ENCODE measurements at places on chromosomes 12 and 14.

DNA sequence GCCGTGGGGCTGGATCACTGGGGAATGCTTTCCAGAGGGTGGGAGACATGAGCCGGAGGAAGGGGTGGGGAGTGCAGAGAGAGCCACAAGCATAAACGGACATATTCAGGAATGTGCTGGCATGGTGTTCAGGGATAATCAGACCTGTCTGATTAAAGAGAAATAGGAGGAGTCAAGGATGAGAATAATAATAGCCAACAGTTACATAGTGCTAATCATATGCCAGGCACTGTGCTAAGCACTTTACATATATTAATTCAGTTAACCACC, 43.7 kb downstream of the LTBP2 start:
- no peak for DNase-seq

- DNase-seq = no peak
Measured at GRCh38 chr12:100448656-100449055, 25.0 kb upstream of the NR1H4 start.

DNA sequence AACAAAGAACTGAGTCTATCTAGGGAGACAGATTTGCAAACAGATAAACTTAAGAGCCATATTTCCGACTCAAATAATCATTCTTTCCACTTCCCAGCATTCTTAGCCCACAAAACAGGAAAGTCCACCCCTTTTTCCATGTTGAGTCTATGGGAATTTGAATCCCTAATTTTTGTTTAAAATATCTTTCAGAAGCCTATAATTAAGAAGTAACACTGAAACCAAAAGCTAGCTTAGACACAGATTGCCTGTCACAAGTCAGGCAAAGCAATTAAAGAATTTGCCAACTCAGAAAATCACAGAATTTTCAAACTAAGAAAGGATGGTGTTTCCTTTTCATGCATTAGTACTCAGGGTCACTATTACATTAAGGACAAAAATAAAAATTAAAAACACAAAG, 17.0 kb downstream of the ATP2B1 start:
- no peak for DNase-seq

GRCh38 chr14:54189748-54190354, 207.0 kb upstream of the CDKN3 start:
- DNase-seq = no peak

DNA sequence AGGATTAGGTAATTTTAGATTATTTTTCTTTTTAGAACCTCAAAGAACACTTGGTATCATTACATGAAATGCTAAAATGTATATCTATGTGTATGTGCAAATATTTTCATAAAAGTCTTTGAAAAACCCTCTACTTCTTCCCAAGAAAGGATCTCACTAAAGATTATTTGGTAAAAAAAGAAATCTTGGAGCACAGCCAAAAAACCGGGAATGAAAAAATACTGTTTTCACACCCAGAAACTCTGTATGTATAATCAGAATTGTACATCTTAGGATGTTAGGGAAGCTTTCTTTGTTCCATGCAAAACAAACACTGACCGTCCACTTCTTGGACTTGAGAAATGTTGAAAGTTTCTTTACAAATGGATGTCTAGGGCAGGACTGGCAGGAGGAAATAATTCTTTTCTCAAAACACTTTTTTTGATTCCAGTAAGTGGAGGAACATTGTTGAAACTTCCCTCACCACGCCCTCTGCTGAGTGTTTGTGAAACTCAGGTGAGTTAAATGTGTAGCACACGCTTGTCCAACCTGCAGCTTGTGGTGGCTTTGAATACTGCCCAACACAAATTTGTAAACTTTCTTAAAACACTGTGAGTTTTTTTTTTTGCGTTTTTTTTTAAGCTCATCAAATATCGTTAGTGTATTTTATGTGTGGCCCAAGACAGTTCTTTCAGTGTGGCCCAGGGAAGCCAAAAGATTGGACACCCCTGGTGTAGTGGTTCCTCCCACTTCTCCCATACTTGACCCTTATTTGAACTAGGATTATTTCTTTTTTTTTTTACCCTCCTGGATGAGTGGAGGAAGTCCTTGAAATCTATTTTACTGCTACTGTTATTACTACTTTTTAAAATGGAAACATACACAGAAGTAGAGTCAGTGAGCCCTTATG, 26.6 kb downstream of the FBXO34 start:
- DNase-seq = no peak

GRCh38 chr14:102026934-102027333, 59.9 kb downstream of the HSP90AA1 start:
- no peak for DNase-seq

- DNase-seq = no peak
Measured at GRCh38 chr14:105015242-105015641, 5.6 kb downstream of the CDCA4 start.

DNA sequence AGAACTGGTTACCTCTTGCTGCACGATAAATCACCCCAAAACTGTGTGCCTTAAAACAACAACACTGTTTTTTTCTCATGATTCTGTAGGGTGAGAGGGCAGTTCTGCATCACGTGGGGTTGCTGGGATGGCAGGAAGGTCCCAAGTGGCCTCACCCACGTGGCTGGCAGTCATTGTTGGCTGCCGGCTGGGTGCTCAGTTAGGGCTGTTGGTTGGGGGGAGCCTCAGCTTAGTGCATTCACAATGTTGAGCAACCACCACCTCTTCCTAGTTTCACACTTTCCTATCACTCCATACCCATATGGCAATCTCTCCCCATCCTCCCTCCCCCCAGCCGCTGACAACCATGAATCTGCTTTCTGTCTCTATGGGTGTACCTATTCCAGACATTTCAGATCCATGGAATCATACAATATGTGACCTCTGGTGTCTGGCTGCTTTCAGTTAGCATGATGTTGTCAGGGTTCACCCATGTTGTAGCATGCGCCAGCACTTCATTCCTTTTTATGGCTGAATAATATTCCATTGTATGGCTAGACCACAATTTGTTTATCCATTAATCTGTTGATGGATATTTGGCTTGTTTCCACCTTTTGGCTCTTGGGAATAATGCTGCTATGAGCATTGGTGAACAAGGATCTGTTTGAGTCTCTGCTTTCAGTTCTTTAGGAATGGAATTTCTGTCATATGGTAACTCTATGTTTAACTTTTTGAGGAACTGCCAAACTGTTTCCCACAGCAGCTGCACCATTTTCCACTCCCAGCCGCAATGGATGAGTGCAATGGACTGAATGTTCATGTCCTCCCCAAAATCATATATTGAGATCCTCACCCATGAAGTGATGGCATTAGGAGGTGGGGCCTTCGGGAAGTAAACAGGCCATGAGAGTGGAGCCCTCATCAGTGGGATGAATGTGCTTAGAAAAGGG, 11.2 kb upstream of the POP5 start:
- no peak for DNase-seq

- DNase-seq = no peak
Measured at GRCh38 chr14:24262821-24263733, at the start of gene TGM1. Gene TGM1 (minus strand): TSS chr14:24263177. CDS start chr14:24262352, 825 bp downstream.

GRCh38 chr14:65976761-65977404, 509.3 kb upstream of the CCDC196 start:
- no peak for DNase-seq

DNA sequence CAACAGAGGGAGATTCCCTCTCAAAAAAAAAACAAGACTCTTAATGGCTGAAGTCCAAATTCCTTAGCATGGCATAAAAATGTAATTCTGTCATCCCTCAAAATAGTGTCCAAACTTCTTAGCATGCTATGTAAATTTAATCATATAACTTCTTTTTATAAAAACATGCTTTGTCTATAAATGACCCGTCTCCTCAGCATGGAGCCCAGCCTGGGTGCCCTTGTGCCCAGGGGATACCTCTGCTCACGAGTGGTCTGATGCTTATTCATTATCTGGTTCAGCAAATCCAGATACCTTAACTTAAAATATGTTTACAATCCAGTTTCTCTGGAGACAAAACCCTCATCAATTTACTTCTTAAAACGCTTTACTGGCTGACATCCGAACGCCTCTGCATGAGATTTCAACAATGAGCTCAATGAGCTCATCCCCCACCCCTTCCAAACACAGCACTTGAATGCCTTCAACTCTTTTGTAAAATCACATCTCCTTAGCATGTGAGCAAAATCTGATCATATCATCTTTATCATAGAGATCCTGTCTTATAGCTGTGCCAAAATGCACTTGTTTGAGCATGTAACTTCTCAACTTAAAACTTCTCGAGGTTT, 15.7 kb downstream of the RTL1 start:
- no peak for DNase-seq

GRCh38 chr12:104219361-104219892, 3.8 kb downstream of the TXNRD1 start:
- DNase-seq = peak; percentile 99

Measured in fibroblast of villous mesenchyme (primary cell).